ENCODE measurements at places on chromosomes 16 and 17. TPM values are rescaled to one million over a fixed set of nuclear protein-coding genes. Genes with fewer than 3 reads are reported as not detected.

BIRC5 gene
- polyA plus RNA-seq: 3.9 TPM

CMC2 gene
- polyA plus RNA-seq: 98.4 TPM

SYT17 gene
- 6.1 TPM for polyA plus RNA-seq

NLE1 gene
- polyA plus RNA-seq: 6.1 TPM

CYGB gene
- 1.2 TPM for polyA plus RNA-seq

PRR11 gene
- 1.1 TPM for polyA plus RNA-seq

TOM1L1 gene
- 39.8 TPM for polyA plus RNA-seq

KCNG4 gene
- not detected for polyA plus RNA-seq

GOSR2 gene
- polyA plus RNA-seq: 21.4 TPM

DNA sequence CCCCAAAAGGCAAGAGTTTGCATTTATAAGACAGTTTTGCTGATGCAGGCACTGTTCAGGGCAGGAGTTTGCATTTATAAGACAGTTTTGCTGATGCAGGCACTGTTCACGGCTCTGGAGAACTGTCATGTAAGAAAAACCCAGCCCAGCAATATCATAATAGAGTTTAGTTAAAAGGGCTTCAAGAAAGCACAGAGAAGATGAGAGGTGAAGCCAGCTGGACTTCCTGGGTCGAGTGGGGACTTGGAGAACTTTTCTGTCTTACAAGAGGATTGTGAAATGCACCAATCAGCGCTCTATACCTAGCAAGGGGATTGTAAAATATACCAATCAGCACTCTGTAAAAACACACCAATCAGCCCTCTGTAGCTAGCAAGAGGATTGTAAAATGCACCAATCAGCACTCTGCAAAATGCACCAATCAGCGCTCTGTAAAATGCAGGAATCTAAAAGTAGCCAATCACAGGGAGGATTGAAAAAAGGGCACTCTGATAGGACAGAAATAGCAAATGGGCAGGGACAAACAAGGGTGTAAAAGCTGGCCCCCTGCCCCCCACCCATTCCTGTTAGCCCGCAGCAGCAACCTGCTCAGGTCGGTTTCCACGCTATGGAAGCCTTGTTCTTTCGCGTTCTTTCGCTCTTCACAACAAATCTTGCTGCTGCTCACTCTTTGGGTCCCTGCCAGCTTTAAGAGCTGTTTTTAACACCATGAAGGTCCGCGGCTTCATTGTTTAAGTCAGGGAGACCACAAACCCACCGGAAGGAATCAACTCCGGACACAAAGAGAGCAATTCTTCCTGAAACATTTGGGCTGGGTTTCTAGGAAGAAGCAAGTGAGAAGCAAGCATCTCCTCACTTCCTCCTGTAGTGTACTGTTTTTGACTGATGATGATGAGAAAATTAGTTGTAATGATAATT, 1.8 kb upstream of the CBX1 start:
- no peak overlapping the region for H3K27ac ChIP-seq
- no peaks in the 10 kb centered on the region for H3K36me3 ChIP-seq
- no peaks in the 10 kb centered on the region for H3K27me3 ChIP-seq
- no peak overlapping the region for H3K4me3 ChIP-seq

DNA sequence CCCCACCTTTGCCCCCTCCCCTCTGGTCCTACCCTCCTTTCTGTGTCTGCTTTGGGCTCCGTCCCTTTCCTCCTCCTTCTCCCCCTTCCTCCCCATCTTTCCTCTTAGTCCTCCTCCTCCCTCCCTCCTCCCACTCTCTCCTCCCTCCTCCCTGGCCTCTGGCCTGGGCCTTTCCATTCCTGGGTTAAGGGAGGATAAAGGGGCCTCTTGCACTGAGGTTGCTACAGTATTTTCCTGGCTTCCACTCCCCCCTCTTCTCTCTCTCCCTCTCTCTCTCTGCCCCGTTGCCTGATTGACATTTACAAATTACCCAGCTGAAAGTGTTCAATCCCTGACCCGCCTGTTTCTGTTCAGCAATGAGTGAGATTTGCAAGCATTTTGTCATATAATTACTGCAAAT, 44.0 kb downstream of the MRM1 start:
- no peak for DNase-seq
- H3K4me3 ChIP-seq: no peak overlapping the region
- H3K27ac ChIP-seq: no peak overlapping the region
- H3K4me1 ChIP-seq: peaks cover 10% of the 10 kb centered on the region

- H3K27ac ChIP-seq: no peak overlapping the region
- DNase-seq: no peak
- H3K4me3 ChIP-seq: no peak overlapping the region
- peaks cover 16% of the 10 kb centered on the region for H3K4me1 ChIP-seq
Observed at GRCh38 chr16:72875291-72876031, 172.5 kb downstream of the ZFHX3 start.

GRCh38 chr17:5772720-5773119, 188.4 kb upstream of the NLRP1 start:
- no peaks in the 10 kb centered on the region for H3K36me3 ChIP-seq
- H3K27me3 ChIP-seq: peaks cover 4% of the 10 kb centered on the region
- H3K27ac ChIP-seq: no peak overlapping the region
- H3K4me3 ChIP-seq: no peak overlapping the region
- H3K4me1 ChIP-seq: no peaks in the 10 kb centered on the region

DNA sequence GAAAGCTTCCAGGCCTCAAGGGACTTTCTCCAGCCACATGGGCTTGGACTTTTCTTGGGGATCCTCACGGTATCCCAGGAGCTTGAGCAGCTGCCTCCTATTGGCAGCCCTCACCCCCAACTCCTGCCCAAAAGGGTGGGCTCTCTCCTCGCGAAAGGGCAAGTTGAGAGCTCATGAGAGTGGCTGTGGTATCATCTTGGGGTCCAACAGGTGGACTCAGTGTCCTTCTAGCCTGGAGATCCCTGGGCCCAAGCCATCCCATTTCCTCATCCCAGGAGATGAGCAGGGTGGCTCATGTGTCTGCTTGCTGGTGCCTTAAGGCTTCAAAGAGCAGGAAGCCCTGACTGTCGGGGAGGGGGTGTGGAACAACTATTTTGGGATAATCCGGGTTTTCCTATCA, 17.7 kb downstream of the TBX4 start:
- DNase-seq: no peak
- H3K27me3 ChIP-seq: no peaks in the 10 kb centered on the region
- H3K4me3 ChIP-seq: no peak overlapping the region
- H3K36me3 ChIP-seq: no peaks in the 10 kb centered on the region
- no peaks in the 10 kb centered on the region for H3K4me1 ChIP-seq
- no peak overlapping the region for H3K27ac ChIP-seq

- peak overlapping the region; percentile 23 for H3K27ac ChIP-seq
- no peak for DNase-seq
- no peaks in the 10 kb centered on the region for H3K27me3 ChIP-seq
Observed at GRCh38 chr17:20073055-20073979, 64.2 kb downstream of the SPECC1 start.

DNA sequence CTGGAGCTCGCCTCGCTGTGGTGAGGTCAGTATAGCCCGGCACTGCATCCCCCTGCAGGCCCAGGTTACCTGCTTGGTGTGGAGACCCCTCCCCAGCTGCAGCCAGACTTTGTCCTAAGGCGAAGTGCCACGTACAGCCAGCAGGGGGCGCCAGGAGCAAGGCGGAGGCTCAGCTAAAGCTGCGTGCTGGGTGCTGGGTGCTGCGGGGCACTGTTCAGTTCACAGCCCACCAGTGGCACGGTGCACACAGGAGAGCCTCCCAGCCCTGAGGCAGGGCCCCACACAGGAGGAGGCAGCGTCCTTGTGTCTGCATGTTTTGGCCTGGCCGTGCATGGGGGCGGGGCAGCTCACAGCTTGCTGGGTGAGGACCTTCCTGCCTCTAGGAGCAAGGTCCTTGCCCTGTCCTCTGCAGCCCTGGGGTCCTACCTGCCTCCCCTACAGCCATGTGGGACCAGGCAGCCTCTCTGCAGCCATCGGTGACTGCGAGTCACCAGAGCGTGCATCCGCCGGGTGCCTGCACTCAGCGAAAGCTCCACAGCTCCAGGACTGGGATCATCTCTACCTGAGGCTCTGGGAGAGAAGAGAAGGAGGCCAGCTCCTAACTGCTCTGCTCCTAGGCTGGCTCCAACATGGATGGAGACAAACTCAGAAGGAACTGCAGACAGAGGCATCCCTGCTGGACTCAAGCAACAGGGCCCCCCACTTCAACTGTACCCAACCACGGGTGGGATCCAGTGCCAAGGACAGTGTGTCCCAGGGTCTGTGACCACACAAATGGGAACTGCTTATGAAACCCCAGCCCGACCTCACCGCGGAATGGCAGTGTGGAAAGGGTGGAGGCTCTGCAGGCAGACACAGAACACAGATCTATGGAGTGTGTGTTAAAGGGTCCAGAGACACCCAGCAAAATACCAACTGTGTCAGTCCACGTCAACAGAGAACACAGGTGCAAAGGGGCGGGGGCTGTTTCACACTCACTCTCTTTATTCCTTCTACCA, 19.0 kb downstream of the SLC7A5 start:
- H3K4me1 ChIP-seq: peaks cover 79% of the 10 kb centered on the region
- H3K27ac ChIP-seq: no peak overlapping the region

GRCh38 chr17:68314916-68315535, 23.7 kb downstream of the ARSG start:
- no peak overlapping the region for H3K27ac ChIP-seq
- no peaks in the 10 kb centered on the region for H3K4me1 ChIP-seq
- no peak overlapping the region for H3K4me3 ChIP-seq
- no peaks in the 10 kb centered on the region for H3K36me3 ChIP-seq
- no peak for DNase-seq

- H3K36me3 ChIP-seq: peaks cover 17% of the 10 kb centered on the region
- DNase-seq: no peak
- H3K27me3 ChIP-seq: no peaks in the 10 kb centered on the region
- H3K4me1 ChIP-seq: no peaks in the 10 kb centered on the region
Observed at GRCh38 chr16:1564325-1564724, 30.9 kb downstream of the TMEM204 start.

DNA sequence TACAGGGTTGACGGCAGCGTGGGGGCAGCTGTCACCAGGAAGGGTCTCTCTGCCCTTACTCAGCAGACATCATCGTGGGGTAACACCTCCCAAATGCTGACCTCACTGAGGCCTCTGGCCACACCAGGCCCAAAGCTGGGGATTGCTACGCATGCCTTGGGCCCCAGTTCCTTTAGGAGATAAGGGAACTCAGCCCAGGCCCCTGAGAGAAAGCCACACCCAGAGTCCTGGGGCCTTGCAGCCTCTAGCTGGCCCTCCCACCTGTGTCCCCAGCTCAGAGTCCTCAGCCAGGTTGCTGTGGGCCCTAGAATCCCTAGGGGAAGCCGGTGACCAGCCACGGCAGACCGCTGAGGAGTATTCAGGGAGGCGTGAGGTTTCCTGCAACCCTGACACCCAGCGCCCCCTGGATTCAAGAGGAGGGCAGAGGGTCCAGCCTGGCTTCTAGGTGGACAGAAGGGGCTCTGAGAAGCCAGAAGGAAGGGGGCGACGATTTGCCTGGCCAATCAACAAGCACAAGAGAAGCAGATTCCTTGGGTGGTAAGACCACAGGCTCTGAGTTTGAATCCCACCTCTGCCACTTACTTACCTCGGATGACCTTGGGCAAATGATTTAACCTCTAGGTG, 10.3 kb upstream of the GINS2 start:
- no peaks in the 10 kb centered on the region for H3K27me3 ChIP-seq
- H3K4me1 ChIP-seq: no peaks in the 10 kb centered on the region
- no peak overlapping the region for H3K27ac ChIP-seq
- no peak overlapping the region for H3K4me3 ChIP-seq
- no peaks in the 10 kb centered on the region for H3K36me3 ChIP-seq

DNA sequence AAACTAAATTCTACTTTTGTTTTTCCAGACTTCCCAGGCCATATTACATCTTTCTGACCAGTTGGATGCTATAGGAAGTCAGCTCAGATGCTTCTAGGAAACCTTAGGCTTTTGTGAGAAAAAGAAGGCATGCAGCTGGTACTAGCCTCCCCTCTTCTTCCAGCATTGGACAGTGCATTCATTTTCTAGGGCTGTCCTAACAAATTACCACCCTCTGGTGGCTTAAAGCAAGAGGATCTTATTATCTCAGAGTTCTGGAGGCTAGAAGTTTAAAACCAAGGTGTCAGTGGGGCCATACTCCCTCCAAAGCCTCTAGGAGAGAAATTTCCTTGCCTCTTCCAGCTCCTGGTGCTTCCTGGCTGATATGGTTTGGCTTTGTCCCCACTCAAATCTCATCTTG, 467.8 kb downstream of the SLC39A11 start:
- no peak overlapping the region for H3K4me3 ChIP-seq
- no peaks in the 10 kb centered on the region for H3K27me3 ChIP-seq
- no peaks in the 10 kb centered on the region for H3K36me3 ChIP-seq
- DNase-seq: no peak
- H3K4me1 ChIP-seq: no peaks in the 10 kb centered on the region
- no peak overlapping the region for H3K27ac ChIP-seq

GRCh38 chr16:57434003-57434402, 13.2 kb downstream of the CIAPIN1 start:
- no peaks in the 10 kb centered on the region for H3K4me1 ChIP-seq
- H3K27me3 ChIP-seq: no peaks in the 10 kb centered on the region
- no peak overlapping the region for H3K4me3 ChIP-seq
- no peak overlapping the region for H3K27ac ChIP-seq
- H3K36me3 ChIP-seq: peaks cover 70% of the 10 kb centered on the region
